Nucleus accumbens (tissue), 56 donors: ENCODE measurements at places on chromosomes 5 and 9.

DNA sequence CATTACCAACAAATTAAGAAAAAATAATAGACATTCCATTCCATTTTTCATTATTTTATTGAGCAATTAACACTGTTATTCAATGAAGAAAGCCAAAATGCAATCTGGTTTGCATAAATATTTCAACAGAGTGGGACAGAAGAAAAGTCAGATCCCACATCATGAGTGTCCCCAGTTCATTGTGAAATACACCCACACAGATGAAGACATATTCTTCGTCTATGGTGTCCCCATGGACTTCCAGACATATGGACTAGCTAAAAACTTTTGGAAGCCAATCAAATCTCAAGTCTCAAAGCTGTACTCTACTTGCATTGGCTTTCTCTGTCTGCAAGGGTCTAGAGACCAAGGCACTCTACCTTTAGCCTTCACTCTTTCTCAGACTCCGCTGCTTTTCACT, 194.3 kb downstream of the SEMA5A start:
- DNase-seq = no peak

- no peak for DNase-seq
These were observed 120.5 kb upstream of the NEK6 start for GRCh38 chr9:124137009-124137943.

DNA sequence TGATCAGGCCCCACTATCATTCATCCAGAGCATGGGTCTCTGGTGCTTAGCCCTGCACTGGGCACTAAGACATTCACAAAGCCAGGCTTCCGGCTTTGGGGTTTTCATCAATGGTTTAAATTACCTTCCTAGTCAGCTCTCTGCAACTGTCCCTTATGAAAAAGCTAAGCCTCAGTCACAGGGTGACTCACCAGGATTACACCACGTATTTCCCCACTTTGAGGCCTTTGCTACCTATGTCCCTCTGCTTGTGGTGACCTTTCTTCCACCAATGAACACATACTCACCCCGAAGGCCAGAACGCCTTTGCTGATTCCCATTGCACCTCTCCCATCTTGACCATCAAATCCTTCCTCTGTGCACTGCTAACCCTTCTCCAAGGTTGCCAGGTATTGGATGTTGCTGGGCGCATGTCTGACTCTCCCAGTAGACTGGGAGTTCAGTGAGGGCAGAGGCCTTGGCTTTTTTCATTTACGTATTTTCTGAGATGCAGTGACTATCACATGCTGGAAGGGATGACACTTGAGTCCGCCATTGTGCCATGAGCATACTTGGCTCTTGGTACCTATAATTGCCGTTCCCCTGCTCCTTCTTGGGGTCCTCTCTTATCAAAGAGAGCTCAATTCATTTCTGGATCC, 58.7 kb upstream of the TNFSF8 start:
- no peak for DNase-seq

DNA sequence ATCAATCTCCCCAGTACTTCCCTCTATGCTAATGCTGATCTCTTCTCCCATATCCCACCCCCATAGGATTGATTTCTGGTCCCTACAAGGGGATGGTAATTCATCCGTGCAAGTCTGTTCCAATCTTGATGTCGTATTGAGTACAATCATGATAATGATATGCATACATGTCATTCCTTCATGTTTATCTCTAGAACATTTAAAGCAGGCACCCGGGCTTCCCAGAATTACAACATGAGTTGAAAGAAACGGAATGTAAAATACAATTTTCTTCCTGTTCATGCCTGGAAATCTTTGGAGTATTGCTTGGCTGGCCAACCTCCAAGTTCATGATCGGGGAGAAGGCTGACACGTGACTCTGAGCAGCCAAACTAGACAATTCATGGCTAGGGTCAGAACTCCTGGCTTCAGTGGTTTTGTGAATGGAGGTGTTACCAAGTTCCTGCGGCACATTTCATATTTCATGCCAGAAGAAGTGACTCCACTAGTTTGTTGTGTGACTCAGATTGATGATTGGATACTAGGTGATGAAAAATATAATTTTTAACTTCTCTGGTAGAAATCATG, 66.6 kb downstream of the C9orf152 start:
- DNase-seq = no peak

DNA sequence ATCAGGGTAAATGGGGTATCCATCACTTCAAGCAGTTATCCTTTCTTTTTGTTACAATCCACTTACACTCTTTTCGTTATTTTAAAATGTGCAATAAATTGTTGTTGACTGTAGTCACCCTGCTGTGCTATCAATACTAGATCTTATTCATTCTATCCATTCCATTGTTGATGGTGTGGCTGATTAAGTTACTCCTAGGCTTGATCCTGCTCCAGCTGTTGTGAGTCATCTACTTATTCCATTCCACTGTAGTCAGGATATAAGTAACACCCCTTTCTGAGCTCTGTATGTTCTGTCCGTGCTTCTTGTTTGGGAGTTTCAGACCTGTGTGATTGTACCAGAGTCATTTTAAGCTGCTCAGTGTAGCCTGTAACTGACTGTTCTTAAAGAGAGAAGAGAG, 122.5 kb upstream of the RUSC2 start:
- DNase-seq = no peak

DNA sequence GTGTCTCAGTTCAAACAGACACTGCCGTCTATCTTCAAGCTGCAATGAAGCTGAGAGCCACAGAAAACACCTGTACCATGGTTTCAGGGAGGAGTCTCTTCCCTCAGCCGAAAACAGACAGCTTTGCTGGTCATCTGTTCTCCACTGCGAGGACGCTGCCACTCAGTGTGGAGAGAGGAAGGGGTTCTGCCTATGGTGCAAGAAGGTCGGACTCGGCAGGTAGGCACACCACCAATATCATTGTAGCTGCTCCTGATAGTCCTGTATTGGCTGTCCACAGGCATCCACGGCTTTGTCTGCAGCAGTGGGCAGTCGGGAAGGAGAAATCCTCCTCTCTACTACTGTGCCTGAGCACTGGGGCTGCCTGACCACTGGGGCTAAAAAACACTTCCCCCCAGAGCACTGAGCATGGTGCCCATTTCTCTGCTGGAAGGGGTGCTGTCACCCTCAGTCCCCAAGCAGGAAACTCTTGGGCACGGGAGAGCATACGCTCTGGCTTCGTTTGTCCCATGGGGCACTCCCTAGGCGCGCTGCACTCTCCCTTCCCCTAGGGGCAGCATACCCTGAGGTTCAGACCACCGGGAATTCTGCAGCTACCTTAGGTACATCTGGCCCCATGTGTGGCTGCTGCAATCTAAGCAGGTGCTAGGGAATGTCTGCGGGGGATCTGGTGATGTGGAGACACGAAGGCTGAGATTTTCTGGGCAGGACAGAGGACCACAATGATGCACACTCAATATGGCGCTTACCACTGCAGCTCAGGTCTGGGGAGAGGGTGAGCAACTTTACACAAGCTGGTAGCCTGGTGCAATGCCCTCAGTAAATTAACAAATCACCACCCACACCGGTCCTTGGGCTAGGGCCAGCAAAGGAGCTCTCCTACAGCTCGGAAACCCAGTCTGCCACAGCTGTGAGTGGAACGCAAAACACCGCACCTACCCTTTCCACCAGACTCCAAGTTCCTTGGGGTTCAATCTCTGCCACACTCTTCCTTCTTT, 880.9 kb upstream of the SEMA6A start:
- DNase-seq = no peak

DNA sequence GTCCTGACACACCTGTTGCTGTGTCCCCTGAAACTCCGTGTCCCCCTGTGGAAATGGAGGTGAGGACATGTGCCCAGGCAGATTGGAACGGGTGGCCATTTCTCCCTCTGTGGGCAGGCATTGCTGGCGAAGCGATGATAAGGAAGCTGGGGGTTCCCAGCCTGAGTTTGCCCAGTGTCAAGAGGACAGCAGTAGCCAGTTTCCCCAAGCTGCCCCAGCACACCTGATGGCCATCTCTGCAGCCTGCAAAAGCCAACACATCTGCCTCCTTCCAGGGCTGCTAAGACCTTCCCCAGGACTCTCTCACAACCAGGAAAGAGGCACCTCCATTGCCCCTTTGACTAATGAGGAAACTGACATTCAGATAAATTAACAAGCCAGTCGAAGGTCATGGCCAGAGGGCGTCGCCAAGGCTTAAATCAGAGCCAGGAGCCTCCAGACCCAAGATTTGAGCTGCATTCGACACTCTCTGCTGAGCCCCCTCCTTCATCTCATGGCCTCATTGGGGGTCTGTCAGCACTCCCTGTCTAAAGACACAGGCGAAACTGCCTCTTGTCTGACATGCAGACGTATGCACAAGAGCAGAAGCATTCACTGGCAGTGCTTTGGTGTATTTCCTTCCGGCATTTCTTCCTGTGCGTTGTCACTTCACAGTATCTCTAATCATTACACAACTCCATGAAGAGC, 10.4 kb upstream of the WNK2 start:
- no peak for DNase-seq
